ENCODE measurements at places on chromosomes 4 and X.

DNA sequence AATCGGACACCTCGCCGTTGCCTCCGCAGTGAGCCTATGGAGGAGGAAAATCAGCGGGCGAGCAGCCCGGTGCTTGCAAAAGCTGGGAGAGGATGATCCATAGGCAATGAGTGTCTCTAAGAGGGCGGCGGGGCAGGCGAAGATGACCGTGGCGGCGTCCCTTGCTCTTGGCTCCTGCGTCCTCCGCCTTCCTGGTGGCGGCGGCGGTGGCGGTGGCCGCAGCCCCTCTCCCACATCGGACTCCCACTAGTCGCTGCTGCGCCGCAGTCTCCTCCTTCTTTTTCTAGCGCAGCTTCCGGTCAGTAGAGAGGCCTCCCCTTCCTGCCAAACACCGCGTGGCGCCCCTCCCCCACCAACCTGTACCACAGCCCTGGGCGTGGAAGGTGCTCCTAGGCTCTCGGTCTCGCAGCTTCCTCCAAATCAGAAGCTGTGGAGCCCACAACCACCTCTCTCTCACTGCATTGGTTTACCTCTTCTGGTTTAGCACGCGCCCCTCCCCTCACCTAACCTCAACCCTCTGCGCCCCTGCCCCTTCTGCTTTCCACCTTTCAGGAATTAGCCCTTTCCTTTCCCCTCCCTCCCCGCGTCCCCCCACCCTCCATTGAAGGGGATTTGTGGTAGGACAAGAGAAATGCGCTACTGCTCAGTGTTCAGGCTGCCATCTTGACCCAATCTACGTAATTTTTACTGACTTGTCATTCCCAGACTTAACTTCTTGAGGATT is at the start of gene SPIN3:
Gene SPIN3 (minus strand): TSS at position 271 of the 724 bp plus-strand sequence. CDS start 594 bp downstream, outside the sequence.
- DNase-seq = peak; percentile 70

DNA sequence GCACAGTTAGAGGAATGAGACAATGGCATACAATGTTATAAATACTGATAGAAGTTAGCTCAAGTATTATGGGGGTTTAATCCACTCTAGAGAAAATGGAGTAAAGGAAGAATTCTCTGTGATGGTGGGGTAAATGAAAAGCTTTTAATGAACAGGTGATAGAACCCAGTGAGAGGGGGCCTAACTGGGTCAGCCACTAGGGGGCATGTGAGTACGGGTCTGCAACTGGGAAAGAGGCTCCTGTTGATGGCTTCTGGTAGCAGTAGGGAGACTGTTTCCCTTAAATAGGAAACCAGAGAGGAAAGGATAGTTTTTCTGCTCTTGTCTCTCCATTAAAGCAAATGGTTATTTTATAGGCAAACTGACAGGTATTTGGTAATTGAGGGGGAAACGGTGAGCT is 132.8 kb upstream of the GPR101 start:
- DNase-seq = no peak

DNA sequence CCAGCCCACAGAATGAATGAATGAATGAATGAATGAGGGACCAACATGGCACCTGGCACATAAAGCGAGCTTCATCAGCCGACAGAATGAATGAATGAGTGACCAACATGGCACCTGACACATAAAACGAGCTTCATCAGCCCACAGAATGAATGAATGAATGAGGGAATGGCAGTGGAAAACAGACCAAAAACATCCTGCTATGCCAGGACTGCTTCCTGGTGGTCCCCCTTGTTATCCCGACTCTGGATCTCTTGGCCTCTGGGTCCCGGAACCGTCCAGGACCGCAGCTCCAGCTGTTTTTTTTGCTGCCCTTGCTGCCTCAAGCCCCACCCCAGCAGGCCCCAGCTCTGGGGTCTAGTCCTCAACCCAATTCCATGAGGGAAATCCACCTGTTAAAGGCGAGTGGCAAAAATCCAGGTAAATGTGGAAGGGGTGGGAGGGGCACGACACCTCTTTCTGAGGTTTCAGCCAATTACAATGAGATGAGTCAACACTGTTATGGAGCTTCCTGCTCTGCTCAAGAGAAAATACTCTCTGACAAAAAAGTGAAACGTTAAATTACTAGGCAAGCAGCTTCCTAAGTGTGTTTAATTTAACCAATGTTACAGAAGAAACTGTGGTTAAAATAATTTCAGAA is 72.0 kb upstream of the MTNR1A start:
- DNase-seq = peak; percentile 53

GRCh38 chrX:127390316-127390715 is 570.8 kb downstream of the PRR32 start:
- DNase-seq = no peak

DNA sequence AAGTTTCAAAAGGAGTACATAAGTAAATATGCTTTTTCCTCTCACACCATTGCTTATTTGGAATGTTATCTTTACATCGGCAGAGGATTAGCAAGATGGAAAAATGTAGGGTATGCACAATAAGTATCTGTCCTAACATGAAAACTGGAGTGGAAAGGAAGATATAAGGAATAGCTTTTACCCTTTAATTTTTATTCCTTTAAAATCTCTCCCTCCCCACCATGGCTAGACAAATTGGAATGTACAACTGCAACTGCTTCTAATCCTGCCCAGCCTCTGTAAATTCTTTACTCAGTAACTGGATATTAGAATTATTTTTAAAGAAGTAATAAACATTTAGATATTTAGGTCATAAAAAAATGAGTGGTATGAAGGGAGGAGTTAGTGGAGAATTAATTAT is 171.5 kb downstream of the PCDH18 start:
- peak; percentile 47 for DNase-seq

DNA sequence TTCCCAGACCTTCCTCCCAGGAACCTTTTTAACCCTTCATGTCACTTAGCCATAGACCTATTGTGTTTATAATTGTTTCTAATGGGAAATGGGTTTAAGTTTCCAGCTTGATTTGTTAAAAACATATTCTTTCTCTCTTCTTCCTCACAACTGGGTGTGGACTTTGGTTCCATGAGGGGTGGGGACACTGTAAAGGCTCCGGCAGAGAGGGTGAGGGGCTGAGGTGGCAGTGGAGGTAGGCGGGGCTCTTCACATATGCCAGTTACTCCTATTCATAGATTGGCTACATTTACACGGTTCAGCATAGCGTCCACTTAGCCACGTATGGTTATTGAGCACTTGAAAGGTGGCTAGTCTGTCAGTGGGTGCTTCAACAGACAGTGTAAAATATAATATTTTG is 7.8 kb downstream of the INTS6L start:
- DNase-seq = no peak

DNA sequence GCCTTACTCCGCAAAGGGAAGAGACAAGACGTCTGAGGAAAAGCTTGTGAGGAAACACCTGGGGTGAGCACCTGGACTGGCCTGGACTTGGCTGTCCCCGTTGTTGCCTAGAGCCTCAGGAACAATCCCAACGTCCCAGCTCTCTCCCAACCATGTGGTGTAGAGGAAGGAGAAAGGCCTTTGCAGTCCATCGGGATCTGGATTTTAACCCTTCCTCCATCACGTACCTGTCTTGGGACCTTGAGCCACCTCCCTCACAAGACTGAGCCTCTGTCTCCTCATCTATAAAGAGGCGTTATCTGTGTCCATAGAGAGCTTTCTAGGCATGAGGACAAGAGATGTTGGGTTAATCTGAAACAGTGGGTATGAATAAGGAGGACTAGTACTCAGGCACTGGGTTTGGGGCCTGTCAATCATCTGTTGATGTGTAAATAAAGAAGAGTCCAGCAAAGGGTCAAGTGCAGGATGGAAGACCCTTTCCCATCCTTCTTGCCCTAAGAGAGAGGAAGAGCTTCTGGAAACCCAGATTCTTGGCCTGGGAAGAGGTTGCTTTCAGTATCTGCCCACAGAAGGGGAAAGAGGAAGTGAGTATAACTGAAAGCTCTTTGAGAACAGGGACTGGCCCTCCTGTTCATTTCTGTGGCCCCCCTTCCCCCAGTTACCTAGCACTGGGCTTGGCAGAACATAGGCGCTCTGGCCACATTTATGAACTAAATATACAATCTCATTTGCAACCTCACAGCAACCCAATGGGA is 137.1 kb downstream of the PJA1 start:
- no peak for DNase-seq

DNA sequence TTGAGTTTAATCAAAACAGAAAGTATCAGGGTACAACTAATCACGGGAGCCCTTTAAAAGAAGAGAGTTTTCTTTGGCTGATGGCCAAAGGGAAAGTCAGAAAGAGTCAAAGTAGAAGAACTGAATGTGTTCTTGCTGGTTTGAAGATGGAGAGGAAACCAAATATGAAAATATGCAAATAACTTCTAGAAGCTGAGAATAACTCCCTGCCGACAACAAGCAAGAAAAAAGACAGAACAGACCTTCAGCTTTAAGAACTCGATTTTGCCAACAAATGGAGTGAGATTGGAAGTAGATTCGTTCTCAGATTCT is 903.8 kb downstream of the STIM2 start:
- peak; percentile 2 for DNase-seq

GRCh38 chr4:74948236-74948635 is 15.3 kb downstream of the PARM1 start:
- DNase-seq = no peak

- no peak for DNase-seq
These were observed 82.8 kb downstream of the PPP4R3C start for GRCh38 chrX:27380163-27380845.

DNA sequence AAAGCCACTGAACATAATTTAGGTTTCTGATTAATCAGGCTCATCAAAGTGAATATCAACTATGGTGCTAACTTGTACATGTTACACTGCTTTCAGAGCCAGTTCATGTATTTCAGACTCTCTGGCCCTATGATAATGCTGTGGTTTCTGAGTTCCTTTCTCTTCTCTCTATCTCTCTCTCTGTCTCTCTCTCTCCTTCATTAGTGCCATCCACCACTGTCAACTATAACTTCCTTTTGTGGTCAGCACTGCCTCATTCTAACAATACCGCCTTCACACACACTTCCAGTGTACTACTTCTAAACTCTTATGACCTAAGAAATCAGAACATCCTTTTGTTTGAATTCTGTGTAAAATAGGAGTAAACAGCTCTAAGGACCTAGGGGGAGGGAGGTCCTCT is 907.1 kb downstream of the RPA4 start:
- no peak for DNase-seq

- peak; percentile 83 for DNase-seq
These were observed 124.7 kb downstream of the CAMK2D start for GRCh38 chr4:113636877-113637276.

DNA sequence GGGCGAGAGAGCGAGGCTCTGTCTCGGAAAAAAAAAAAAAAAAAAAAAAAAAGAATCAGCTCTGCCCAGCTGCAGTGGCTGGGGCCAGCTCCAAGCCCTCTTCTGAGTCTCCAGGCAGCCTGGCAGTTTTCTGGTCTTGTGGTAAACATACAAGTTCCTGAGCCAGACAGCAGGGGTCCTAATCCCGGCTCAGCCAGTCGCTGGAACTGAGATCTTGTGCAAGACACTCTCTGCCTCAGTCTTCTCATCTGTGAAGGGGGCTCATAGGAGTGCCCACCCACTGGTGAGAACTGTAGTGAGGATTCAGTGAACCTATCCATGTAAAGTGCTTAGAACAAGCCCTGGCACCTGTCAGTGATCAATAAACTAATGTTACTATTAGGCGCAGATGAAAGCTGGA is 41.8 kb downstream of the C4orf50 start:
- no peak for DNase-seq

- DNase-seq = no peak
These were observed 118.8 kb downstream of the CHM start for GRCh38 chrX:85928606-85929005.

GRCh38 chr4:21890231-21890630 is 58.3 kb downstream of the KCNIP4 start:
- no peak for DNase-seq

DNA sequence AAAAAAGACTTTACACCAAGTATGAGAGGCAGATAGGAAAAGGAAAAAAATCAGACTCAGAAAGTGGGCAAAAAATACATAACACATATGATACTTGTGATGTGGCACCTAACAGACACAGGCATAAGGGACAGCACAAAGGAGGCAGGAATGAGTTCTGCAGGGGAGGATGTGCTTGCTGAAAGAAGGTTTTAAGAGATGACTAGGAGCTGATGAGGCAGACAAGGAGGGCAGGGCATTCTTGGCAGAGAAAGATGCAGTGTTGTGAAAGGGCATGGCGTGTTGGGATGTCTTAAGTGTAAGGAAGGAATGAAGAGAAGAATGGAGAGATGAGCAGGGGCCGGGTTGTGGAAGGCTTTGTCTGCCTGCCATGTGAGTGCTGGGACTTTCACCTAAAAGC is 49.7 kb upstream of the TMEM154 start:
- peak; percentile 67 for DNase-seq

- DNase-seq = no peak
These were observed 14.2 kb downstream of the ZMYM3 start for GRCh38 chrX:71239781-71240180.

DNA sequence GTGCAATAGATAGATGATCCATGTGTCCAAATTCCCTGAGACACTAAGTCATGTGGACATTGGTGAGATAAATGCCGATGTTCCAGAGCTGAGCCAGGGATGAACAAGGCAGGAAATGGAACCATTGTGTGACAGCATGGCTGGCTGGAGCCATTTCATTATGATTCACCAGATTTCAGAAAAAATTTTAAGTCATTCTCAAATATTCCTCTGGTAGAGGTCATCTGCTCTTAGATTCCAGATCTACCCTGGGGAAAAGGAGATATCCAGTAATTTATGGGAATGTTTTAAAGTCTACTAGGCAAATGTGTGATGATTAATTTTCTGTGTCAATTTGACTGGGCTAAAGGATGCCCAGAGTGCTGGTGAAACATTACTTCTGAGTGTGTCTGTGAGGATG is 287.3 kb downstream of the STK32B start:
- no peak for DNase-seq

DNA sequence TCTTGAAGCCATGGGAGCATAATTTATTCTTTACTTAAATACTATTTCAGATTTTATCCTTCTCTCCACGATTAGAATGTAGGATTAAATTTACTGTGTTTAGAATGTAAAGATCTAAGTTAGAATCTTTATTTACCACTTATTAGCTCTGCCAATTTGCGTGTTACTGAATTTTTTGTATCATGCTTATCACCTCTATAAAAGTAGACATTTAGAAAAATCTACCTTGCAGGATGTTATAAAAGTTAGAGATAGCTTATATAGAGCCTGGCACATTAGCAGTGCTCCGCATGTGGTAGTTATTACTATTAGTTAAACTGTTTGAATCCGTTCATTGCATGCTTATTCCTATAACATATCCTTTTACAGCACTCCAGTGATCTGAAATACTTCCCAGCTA is 97.9 kb downstream of the BANK1 start:
- DNase-seq = no peak
